ENCODE measurements at places on chromosomes 2 and 18.
A peak's percentile ranks its signal among the peaks of the same experiment; 100 is the strongest.

- no peak for DNase-seq
Measured at GRCh38 chr2:57740891-57741290, 305.7 kb upstream of the VRK2 start.

GRCh38 chr2:170971071-170971470 lies 42.0 kb downstream of the GORASP2 start:
- DNase-seq, result no peak

GRCh38 chr2:33291278-33292013 lies 185.0 kb upstream of the RASGRP3 start:
- no peak for DNase-seq

GRCh38 chr2:47334356-47335136 lies 68.4 kb upstream of the MSH2 start:
- no peak for DNase-seq

DNA sequence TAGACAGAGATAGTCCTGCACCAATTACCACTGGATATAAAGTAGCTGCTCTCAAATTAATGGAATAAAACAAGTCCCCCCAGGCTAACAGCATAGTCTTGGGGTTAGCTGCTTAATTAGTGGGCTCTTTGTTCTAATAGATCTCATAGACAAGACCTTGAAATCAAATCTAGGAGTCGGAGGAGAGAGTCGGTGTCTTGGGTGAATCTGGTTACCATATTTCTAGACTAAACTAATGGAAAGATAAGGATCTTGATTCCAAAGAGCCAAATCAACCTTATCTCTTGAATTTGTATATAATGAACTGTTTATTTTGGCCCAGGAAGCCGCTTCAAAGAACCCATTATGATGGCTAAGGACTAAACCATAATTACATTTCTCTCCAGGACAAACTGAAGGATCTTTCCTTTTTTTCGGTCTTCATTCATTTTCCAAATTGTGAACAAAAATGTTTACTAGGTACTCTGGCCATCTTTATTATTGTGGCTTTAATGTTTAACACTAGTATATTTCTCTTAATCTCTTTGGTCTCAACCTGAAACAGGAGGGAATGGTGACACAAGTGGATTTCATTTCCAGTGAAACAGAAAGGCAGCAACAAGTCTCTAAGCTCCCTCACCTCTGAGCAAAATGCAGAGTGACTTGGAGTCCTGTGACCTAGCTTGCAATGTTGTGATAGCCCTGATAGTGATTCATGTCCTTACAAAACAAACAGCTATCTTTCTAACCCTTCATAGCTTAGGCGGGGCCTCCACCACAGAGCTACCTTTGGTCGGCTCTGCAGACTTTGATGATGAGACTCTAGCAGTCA lies 137.9 kb upstream of the PARD3B start:
- DNase-seq, result no peak

DNA sequence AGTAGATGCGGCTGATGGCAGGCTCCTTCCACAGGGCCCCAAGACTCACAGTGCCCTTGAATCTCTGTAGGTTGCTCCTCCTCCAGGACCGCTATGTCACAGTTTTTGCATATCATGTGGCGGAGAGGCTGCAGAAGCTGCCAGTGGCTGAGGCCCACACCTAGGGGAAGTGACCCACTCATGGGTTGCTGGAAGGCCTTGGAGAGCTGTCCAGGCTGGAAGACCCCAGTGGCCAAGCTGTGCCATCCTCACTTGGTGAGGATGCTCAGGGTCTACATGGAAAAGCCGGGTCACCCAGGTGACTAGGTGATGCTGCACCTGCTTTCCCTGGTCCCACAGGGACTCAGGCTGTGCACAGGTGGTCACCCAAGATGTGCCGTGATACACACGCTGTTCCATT lies 90.6 kb downstream of the SEPTIN10 start:
- DNase-seq, result no peak

- no peak for DNase-seq
Measured at GRCh38 chr2:217204358-217204757, 344.5 kb upstream of the TNP1 start.

DNA sequence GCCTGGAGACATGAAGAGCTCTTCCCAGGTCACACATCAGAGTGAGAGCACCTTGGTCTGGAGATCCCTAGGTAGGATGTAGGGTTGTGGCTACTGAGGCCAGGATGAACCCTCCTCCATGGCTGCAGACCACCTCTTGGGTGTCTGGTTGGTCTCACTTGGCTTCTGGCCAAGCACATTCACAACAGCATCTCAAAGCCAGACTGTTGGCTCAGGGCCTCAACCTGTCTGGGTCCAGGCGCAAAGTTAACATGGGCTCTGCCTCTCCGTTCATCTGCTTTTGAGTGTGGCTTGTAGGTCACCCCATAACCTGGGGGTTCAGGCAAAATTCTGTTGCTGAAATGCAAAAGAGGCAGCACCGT lies 40.1 kb downstream of the RHOB start:
- no peak for DNase-seq

DNA sequence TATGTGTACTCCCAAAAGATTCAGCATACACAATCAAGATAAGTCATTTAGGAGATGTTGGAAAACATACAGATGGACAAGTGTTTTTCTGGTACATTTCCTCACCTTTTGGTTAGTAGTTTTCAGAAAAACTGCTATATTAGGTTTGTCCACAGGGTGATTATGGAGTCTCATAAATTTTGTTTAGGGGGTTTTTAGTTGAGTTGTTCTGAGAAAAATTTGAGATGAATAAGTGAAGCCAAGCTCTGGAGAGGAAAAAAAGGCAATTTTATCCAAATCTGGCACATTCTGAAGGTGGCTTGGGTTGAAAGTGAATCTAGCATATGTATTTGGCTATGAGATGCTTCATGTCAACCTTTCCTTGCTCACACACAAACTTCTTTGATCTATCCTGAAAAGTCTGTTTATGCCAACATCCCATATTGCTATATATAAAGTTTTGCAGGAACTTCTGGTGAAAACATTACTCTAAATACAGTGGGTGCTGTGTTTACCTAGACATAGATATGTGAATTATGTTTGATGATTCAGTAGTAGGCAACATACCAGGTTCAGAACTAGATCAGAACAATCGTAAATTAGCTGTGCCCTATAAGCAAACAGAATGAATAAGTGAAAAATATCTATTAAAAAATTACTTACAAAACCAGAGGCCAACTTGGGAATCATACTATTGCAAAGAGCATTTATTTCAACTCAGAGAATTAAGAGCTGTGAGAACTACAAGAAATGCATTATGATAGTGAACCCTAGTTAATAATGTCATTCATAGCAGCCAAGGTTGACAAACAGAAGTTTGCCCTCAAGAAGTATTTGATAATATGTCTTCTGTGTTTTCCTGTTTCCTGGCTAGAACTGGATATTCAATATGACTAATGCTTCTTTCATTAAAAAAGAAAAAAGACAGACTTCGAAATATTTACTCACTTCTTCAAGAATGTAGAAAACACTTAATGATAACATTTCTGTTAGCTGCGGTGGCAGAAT lies 552.0 kb downstream of the IRS1 start:
- no peak for DNase-seq

DNA sequence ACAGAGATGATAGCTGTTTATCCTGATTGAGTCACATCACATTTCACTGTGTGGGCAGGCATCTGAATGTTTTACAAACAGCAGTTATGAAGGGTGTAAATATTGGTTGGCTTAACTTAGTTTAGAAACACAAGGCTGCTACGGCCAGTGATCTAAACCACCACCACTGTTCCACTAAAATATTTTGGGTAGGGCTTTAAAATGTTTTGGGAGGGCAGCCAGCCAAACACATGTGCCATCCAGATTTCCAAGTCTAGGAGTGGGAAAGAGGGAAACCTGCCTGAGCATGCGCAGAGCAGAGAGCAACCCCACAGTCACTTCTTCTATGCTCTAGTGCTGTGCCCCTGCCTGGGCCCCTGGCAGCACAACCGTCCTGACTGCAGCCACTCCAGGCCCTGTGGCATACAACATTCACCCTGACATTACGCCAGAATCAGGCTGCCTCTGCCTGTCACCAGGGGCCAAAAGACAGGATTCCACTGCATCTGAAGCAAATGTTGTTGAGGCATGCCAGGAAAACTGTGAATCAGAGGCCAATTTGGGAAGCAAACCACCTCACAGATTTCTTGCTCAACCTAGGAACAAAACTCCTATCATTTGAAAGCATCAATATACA lies 74.8 kb upstream of the COL5A2 start:
- DNase-seq, result peak; percentile 87

- no peak for DNase-seq
Measured at GRCh38 chr2:14751581-14751980, 119.1 kb downstream of the LRATD1 start.

GRCh38 chr18:27861539-27861938 lies 315.4 kb downstream of the CDH2 start:
- DNase-seq, result no peak

DNA sequence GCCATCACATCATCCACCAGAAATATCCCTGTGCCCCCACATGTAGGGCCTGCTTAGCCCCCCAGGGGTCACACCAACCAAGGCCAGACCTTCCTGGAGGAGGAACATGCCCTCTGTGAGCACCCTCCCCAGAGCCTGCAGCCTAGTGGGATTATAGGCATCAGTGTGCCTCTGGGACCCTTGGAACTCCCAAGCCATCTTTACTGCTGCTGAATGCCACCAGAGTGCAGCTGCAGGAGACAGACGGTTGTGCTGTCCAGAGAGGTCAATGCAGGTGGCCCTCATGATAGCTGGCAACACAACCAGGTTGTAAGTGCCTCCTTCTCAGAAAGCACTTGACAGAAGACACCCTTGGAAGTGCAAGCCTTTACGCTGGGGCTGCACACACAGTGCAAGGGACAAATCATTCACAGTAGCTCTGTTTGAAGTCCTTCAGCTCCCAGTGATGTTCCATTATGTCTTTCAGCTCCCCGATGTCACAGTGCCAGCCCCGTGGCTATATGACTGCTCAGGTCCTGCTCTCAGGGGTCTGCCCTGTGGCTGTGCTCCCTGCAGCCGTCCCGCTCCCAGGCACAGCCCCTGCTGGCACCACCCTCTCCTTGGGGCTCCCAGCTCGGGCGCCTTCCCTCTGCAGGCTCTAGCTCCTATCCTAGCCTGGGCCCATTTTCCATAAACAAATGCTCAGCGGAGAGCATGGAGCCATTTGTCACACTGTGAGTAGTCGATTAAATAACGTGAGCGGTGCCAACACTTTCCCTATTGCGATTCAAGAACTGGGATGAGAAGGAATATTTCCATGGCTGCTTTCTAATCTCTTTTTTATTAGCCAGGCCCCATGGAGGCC lies 65.1 kb downstream of the EDAR start:
- peak; percentile 36 for DNase-seq

DNA sequence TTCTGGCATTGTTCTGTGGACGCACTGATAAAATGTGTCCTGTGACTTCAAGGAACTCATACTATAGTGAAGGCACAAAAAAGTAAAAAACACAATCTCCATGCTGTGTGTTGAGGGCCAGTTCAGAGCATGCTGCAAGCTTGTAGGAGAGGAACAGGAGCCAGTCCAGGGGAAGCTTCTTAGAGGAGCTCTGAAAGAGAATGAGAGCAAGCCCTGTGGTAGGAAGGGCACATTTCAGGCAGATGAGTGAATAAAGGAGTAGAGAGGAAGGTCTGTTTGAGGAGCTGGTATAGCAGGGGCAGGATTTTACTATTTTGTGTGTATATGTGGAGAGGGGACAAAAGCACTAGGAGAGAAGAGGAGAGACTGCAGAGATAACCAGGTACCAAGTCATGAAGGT lies 478.3 kb downstream of the ZEB2 start:
- DNase-seq, result no peak

- DNase-seq, result no peak
Measured at GRCh38 chr18:12072996-12073395, 20.6 kb upstream of the ANKRD62 start.

GRCh38 chr2:64915510-64915900 lies 73.7 kb upstream of the SLC1A4 start:
- no peak for DNase-seq

GRCh38 chr18:75754433-75754832 lies 326.9 kb upstream of the SMIM21 start:
- no peak for DNase-seq

DNA sequence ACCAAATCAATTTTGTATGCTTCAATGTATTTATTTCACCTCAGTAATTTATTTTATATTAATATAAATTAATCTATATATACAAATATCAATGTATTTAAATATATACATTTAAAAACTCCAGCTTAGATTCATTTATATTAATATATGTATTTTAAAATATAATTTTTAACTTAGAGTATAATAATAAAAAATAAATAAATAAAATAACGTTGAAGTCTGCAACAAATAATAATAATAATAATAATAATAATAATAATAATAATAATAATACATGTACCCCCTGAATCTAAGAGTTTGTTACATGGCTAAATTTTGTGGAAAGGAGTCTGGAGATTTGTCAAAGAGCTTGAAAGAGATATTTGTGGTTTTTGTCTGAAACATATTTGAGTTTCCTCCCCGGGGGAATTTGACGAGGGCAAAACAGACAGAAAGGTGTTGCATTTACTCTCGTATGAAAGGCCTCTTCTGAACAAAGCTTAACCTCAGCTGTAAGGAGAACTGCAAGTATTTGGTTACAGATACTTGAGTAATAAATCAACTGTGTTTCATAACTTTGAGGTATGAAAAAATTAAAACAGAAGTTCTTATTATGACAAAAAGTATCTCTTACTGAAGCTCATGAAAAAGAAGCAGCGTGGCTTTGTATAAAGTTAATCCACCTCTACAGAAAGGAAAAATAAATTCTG lies 93.4 kb downstream of the CDH19 start:
- no peak for DNase-seq

- DNase-seq, result no peak
Measured at GRCh38 chr2:61911510-61911909, 6.0 kb downstream of the COMMD1 start.

GRCh38 chr2:218396688-218397462 lies 2.8 kb upstream of the CTDSP1 start:
- peak; percentile 87 for DNase-seq

GRCh38 chr18:77320971-77321559 lies 71.4 kb downstream of the GALR1 start:
- DNase-seq, result no peak

DNA sequence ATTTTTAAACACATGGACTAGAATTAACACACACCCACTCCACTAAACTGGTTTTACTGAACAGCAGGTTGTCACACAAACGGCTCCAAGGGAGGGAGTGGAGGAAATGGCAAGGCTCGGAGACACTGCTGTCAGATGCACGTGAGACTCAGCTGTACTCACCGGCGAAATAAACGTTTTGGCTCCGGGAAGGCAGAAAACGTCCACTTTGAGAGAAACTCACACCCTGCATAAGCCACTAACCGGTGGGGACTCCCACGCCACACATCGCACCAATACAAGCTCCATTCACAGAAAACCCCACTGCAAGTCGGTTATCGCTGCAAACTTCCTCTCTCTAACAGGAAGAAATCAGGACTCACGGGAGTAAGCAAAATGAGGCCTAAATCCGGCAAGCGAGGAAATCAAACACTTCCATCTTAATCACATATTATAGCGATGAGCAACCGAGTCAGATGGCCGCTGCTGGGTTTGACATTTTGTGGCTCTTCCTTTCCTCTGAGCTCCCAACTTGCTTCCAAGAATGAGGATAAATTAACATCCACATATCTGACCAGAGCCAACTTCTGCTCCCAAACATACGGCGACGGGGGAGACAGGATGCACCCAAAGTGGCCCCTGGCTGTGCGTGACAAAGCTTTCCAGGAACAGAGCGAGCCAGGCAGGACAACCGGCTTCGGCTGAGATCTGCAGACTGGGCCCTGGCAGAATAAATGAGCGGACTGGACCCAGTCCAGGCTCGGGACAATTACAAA lies 63.5 kb downstream of the HDAC4 start:
- peak; percentile 44 for DNase-seq
